ENCODE measurements at places on chromosomes 3 and 15.

DNA sequence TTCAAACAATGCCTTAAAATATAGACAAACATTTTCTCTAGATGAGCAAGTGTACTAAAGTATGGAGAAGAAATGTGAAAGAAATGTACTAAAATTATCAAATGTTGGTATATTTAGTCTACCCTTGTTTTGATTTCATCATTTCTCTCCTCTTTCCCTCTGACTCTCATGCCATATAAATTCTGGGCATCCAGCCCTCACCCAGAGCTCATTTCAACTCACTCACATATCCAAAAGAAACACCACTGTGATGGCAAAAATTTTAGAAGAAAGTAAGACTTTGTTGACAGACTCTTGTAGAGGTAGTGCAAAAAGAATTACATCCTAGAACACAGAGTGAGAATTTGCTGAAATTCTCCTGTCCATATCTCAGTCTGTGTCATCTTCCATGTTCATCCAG is 377.8 kb upstream of the SUCLG2 start:
- DNase-seq: no peak

GRCh38 chr3:23239211-23240068 is 36.3 kb downstream of the UBE2E2 start:
- DNase-seq: no peak

DNA sequence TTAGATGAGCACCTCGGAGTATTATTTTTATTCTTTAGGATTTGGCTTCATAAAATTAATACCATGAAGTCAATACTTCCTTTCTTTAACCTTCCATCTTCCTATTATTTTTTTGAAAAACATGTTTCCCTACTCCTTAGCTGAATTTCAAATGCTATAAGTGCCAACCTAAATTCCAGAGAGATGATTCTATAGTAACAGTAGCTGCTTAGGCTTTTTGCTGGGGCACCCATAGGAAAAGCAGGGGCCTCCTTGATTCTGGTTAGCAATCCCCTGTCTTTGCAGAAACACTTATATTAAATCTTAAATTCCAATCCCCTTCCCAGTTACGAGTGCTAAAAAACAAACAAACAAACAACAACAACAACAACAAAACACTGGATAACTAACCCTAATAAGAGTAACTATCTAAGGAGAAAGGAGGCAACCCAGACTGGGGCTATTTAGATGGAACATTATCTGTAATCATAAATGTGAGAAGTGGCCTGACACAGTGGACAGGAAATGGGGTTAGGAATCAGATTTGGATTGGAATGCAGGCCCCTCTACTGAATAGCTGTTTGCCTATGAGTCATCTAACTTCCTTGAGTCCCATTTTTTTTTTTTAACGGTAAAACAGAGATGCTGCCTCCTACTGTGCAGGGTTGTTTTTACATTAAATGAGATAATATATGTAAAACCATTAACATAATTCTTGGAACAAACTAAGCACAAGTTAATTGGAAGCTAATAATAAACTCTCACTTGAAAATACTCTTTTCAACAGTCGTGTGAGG is 148.1 kb downstream of the WDR72 start:
- no peak for DNase-seq

DNA sequence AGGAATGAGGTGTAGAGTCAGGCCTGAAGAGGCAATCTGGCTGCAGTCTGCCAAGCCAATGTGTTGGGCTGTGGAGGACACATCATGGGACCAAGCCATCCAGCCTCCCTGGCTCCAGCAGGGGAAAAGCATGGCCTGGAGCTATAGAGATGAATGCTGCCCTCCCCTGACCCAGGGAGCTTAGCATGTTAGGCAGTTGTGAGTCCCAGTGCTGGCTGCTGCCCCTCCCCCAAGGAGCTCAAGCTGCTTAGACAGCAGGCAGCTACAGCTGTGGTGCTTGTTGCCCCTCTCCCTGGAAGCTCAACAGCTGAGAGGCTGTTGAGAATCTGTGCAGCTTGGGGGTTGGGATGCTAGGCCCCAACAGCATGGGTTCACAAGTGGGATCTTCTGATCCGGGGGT is 85.6 kb upstream of the DNAJC19 start:
- no peak for DNase-seq

- DNase-seq: no peak
Measured at GRCh38 chr3:124860599-124860998, 26.6 kb downstream of the ITGB5 start.

- no peak for DNase-seq
Measured at GRCh38 chr3:167723872-167724271, 10.8 kb downstream of the PDCD10 start.

DNA sequence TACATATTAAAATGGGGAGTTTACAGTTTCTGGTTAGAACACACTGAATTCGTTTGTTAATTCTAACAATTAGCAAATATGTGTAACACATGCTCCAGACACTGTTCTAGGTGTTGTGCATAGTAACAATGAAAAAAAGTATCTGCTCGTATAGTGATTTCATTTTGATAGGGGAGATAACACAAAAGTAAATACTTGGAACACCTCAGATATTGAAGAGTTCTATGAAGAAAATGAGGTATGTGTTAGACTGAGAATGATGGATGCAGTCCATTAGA is 6.8 kb upstream of the TMF1 start:
- no peak for DNase-seq

DNA sequence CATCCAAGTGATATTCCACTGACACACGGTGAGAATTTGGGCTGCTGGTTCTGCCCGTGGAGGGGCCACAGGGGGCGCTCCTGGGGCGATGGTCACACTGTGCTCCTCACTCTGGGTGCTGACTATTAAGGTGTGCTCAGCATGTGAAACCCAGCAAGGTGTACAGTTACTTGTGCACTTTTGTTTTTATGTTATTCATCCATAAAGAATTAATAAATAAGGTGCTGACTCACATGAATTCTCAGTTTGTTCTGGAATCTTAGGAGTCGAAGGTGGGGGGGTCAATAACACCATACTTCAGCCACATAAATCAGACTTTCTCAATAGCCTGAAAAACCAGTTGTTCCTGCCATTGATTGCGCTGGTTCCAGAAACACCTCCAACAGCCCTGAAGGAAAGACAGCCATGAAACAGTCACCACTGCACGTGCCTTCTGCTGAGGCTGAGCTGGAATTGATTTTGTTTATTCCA is 53.5 kb upstream of the SPATA12 start:
- no peak for DNase-seq

DNA sequence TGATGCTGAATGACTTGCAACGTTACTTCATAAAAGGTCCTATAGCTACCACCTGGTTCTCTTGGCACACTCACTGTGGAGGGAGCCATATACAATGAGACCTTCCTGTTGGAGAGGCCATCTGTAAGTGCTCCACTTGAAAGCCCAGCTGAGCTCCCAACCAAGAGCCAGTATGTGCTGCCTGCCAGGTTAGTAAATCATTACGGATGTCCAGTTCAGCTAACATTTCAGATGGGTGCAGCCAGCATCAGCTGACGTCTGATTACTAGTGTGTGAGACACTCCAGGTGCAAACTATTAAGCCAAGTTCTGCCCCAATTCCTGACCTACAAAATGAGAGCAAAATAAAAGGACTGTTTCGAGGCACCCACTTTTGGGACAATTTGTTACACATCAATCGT is 274.4 kb upstream of the ROBO2 start:
- DNase-seq: no peak

DNA sequence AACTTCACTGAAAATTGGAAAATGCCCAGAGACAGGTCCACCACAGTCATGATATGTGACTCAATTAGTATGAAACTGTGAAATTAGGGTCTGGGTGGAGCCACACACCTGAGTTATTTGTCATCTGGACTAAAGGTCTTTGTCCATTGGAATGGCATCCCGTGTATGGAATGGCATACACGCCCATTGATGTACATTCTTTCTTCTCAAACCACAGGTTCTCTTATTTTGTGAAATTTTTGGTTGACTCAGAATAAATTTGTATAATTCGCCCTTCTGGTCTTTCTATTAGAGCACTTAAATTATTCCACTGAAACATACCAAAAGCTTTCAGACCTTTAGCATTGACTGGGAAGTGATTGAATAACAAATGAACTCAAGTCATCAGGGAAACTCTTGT is 66.8 kb upstream of the UBE2E1 start:
- DNase-seq: no peak

- DNase-seq: no peak
Measured at GRCh38 chr3:171177056-171177455, 150.5 kb upstream of the SLC2A2 start.

- no peak for DNase-seq
Measured at GRCh38 chr3:167913219-167913835, 177.8 kb downstream of the SERPINI1 start.

DNA sequence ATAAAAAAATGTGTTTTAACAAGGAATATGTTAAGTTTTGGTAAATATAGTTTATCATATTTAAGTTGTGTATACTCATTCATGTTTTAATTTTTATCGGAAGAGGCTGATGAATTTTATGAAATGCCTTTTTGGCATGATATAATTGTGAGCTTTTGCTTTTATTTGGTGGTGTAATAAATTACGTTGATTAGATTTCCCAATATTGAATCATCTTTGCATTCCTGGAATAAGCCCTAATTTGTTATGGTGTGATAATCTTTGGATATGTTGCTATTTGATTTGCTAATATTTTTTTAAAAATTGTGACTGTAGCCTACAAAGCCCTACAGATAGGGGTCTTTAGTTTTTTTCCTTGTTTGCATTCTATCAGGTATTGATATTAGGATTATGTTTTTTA is 107.4 kb downstream of the IGF1R start:
- DNase-seq: no peak

DNA sequence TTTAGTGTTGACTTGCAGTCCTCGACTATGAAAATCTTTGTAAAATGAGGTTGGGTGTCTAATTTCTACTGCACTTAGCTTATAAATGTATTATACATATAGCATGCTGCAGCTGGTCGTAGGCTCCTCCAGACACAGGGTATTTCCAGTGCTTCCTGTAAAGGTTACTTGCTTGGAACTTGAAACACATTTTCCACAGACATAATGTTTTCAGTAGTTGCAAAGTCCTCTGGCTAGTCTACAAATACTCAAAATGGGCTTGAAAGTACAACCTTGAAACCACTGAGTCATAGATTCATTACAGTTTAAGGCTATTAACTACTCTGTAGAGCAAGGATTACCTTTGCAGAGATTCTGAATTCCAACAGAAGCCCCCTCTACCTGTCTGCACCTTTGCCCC is 464.1 kb downstream of the RAP2B start:
- DNase-seq: no peak

- no peak for DNase-seq
Measured at GRCh38 chr15:91249591-91249990, 149.5 kb downstream of the SV2B start.

GRCh38 chr3:158407844-158408517 is 163.0 kb upstream of the MLF1 start:
- DNase-seq: no peak

DNA sequence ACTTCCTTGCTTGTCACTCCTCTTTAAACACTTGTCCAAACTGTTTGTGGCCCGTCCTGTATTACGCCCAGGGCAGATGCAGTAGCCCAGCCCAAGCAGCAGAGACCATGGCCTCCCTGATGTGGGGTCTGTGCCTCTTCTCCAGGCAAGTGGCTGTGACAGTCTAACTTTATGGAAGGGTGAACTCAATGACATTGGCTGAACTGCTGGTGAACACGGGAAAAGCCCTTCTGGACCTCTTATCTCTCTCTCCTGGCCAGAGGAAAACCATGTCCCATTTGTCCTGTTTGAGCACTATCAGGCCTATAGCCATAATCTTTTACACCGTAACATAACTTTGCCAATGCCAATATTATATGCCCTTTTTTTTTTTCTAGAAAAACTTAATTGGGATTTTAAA is 67.6 kb downstream of the SMAD3 start:
- DNase-seq: no peak

GRCh38 chr3:73781541-73781940 is 156.8 kb upstream of the PDZRN3 start:
- DNase-seq: no peak

All from NCI-H1417 treated with DMSO at 0.1 percent for 48 hours (cell line).